Fibroblast of villous mesenchyme (primary cell): ENCODE measurements at places on chromosomes 1 and 21.
A peak's percentile ranks its signal among the peaks of the same experiment; 100 is the strongest.

- no peak for DNase-seq
These were observed 42.8 kb downstream of the POFUT2 start for GRCh38 chr21:45244799-45245340.

DNA sequence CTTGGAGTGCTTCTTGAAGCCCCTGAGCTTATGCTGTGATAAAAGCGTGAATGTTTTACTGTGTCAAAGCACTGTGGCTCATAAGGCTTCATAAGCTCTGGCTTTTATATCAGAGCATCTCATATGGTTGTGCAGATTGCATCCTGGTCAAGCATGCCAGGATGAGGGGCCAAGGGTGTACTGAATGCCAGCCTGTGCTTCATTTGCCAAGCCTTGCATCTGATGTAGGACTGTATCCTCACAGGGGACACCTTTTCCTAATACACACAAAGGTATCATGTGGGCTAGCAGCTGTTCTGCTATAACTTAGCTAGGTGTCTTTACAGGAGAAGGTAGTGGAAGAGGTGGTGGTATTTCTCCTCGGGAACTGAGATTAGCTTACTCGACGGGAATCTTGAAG, 134.7 kb downstream of the ST6GALNAC3 start:
- DNase-seq = no peak

GRCh38 chr1:36782085-36782484, 252.2 kb downstream of the GRIK3 start:
- DNase-seq = no peak

DNA sequence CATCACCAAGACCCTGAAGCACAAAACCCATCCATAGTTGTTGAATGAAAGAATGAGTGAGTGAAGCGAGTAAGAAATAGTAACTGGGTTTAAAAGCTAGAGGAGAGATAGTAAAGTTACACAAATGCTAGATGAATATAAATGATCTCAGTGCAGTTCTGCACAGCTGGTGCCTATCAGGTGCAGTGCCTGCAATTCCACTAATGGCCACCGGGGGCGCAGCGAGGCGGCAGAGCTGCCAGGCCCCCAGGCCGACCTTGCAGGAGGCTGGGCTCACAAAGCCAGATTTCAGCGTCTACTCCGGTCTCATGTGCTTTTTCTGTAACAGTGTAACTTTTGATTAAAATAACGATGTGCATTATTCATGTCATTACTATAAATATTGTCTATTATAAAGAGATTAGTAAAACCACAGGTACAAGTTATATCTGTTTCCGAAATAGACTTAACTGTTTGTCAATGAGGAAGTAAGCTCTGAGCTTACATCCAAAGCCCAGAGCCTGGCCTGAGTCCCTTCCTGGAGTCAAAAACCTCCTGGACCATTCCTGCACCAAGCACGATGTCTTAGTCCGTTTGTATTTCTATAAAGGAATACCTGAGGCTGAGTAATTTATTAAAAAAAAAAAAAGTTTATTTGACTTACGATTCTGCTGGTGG, 477.6 kb downstream of the NPHP4 start:
- DNase-seq = peak; percentile 17

DNA sequence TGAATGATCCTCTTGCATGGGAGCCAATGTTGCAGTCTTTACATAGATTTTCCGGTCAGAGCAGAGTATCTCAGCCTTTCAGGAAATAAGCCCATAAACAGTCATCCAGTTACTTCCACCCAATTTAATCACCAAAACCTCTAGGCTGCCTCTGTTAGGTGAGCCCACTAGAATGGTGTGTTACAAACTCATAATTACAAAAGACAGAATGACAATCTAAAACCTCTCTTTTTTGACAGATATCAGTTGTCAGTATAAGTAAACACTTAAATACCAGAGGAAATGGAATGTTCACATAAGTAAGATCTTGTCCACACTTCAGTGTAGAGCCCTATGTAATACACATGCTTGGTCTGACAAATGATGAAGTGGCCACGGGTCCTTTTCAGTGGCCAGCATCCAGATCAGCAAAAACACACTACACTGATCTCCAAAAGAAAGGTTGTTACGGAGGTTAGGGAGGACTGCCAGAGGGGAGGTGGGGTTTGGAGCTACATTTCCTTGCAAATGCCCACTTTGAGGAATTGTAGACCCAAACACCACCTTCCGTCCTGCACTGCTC, 71.3 kb upstream of the FBXO28 start:
- no peak for DNase-seq

DNA sequence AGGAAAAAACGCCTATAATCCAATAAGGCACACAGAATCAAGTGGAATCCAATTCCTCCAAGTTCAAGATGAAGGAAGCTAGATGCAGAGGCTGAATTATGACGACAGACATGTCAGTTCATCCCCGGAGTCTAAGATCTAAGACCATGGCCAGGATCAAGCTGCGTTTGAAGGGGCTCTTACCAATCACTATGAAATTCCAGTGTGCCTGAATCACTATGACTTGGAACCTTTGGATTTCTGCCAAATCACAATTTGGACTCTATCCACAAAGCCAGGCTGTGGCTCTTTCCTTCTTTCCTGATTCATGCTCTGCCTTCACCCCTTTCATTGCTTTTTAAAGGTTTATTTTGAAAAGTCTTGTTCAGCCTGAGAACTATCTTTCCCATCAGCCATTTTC, 17.1 kb downstream of the OLIG2 start:
- peak; percentile 53 for DNase-seq

GRCh38 chr1:23150742-23151141, 17.9 kb downstream of the LUZP1 start:
- no peak for DNase-seq

DNA sequence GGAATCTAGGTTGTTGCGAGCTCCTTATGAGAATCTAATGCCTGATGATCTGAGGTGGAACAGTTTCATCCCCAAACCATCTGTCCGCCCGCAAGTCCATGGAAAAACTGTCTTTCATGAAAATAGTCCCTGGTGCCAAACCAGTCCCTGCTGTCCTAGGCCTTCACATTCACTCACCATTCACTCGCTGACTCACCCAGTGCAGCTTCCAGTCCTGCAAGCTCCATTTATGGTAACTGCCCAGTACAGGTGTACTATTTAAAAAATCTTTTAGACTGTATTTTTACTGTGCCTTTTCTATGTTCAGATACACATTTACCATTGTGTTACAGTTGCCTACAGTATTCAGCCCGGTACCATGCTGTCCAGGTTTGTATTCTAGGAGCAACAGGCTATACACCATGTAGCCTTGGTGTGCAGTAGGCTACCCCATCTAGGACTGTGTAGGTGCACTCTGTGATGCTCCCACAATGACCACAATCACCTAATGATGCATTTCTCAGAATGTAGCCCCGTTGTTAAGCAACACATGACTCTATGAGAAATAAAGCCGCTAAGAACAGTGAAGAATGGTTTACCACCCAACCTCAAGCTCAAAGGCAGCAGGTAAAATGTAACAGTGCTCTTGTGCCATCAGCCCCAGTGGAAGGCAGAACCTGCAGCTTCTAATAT, 2.4 kb downstream of the ECHDC2 start:
- no peak for DNase-seq

- no peak for DNase-seq
These were observed 179.6 kb downstream of the LMO4 start for GRCh38 chr1:87508247-87508787.

GRCh38 chr1:100034470-100034869, 64.7 kb downstream of the SLC35A3 start:
- peak; percentile 49 for DNase-seq

GRCh38 chr21:15141261-15141970, 76.6 kb upstream of the NRIP1 start:
- no peak for DNase-seq

- no peak for DNase-seq
These were observed 70.4 kb downstream of the DMRTB1 start for GRCh38 chr1:53529555-53529954.

GRCh38 chr1:19529664-19530063, 44.3 kb upstream of the CAPZB start:
- DNase-seq = peak; percentile 58

DNA sequence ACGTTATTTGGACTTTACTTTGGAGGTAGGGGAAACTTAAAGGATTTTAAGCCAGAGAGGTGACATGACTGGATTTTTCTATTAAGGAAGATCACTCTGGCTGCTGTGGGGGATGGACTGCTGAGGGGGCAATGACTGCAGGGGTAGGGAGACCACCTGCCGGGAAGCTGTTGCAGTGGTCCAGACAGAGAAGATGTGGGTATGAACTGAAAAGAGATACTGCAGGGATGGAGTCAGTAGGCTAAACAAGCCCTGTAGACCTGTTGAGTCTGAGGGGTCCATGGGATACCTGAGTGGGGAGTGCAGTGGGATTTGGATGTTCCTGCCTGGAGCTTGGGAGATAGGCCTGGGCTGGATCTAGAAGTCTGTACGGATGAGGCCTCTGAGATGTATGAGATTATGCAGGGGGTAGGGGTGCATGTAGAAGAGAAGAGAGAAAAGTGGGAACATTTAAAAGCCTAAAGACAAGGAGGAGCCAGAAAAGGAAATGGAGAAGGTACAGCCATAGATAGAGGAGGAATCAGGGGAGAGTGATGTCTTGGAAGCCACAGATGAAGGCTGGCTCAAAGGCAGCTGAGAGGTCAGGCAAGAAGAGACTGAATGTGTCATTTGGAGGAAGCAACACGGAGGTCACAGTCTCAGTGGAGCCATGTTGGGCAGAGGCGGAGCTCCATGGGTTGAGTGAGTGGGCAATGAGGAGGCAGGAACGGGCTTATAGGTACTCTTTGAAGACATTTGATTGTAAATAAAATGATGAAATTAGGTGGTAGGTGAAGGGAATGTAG, 25.9 kb upstream of the KCNA2 start:
- no peak for DNase-seq
